ENCODE measurements at places on chromosomes 6 and 20. TPM values are rescaled to one million over a fixed set of nuclear protein-coding genes. Genes with fewer than 3 reads are reported as not detected.

SAMD10 gene
- not detected for total RNA-seq

VGLL2 gene
- total RNA-seq: not detected

PTPRA gene
- total RNA-seq: 37.5 TPM

BPIFB4 gene
- not detected for total RNA-seq

SALL4 gene
- total RNA-seq: 1.4 TPM

FOXA2 gene
- 17.8 TPM for total RNA-seq

CHRNA4 gene
- 0.27 TPM for total RNA-seq

ERVFRD-1 gene
- not detected for total RNA-seq

Data from A549 treated with GW870086 at 1 μM for 4 hours (cell line).